Fibroblast of lung (primary cell): ENCODE measurements at places on chromosomes 2 and 18. TPM values are rescaled to one million over a fixed set of nuclear protein-coding genes. Genes with fewer than 3 reads are reported as not detected.

Gene GPR75
- total RNA-seq = 0.77 and 1.8 TPM in 2 replicates

Gene CBLN2
- total RNA-seq = not detected in 2 replicates

DNA sequence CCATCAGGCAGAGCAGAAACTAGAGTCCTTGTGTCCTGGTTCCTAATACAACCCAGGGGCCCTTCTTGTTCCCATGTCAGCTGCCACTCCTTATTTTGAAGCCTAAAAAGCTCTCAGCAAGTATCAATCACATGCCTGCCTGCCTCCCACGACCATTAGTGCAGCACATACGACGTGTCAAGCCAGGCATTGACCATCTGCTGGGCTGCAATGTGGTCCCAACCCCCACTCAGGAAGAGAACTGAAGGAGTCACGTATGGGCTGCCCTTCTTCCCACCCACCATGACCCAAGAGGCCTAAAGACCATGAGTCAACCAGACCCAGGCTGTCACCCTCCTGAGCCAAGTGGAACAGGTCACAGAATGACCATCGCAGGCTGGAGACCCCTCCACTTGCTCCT is 98.8 kb downstream of the KLHL29 start:
- H3K27ac ChIP-seq = no peak overlapping the region
- H3K4me3 ChIP-seq = no peak overlapping the region
- H3K36me3 ChIP-seq = no peaks in the 10 kb centered on the region
- H3K27me3 ChIP-seq = no peaks in the 10 kb centered on the region

DNA sequence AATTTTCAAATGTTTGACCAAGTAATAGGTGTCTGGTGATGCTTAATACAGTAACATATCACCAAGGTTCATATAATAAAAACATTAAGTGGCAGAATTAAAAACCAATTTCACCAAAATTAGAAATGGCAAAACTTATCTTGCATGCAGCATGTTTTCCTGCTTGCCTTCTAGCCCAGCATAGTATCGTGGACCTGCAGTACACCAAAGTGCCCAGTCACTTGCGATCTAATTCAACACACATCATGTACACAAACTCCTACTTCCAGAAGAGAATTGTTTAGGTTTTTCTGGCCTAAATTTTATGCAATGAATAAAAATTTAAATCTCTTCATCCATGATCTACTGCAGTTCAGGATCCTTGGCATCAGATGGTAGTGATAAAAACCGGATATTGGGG is 28.9 kb downstream of the LPIN2 start:
- H3K4me1 ChIP-seq = peaks cover 44% of the 10 kb centered on the region
- no peaks in the 10 kb centered on the region for H3K36me3 ChIP-seq
- no peak overlapping the region for H3K4me3 ChIP-seq
- H3K27ac ChIP-seq = no peak overlapping the region
- no peaks in the 10 kb centered on the region for H3K27me3 ChIP-seq
- DNase-seq = no peak

DNA sequence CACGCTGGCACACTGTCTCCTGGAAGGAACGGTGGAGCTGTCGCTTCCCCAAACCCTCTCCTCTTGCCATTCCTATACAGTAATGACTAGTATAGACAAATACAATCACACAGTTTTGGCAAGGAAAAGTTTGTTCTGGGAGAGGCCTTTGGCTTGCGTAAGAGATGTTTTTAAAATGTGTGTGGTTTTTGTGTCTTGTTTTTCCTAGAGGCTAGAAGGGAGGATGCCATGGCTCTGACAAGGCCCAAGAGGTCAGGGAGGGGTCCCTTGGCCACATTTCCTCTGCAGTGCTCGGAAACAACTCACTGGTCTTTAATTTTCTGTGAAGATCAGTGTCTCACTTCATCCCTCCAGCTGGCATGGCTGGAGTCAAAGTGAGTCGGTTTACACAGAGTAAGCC is 195.9 kb downstream of the SH3RF3 start:
- peaks cover 42% of the 10 kb centered on the region for H3K4me1 ChIP-seq
- H3K36me3 ChIP-seq = no peaks in the 10 kb centered on the region
- DNase-seq = peak; percentile 97

DNA sequence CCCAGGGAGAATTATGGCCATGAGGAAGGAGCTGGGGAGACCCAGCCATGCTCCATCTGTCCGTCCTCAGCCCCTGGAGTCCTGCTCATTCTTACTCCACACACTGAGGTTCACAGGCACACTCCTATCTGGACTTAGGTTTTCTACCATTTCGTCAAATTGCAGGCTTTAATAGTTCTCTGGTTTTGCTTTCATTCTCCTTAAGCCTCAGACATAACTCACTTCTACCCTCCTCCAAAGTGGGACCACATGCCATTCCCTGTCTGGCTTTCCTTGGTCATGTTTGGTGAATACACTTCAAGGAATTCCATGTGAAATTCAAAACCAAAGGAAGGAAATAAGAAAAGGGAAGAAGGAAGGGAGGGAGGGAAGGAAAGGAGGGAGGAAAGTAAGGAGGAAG is 115.7 kb downstream of the CMPK2 start:
- H3K27me3 ChIP-seq = no peaks in the 10 kb centered on the region
- no peak overlapping the region for H3K27ac ChIP-seq

GRCh38 chr2:231866450-231866849 is 59.7 kb downstream of the NPPC start:
- no peaks in the 10 kb centered on the region for H3K27me3 ChIP-seq
- H3K36me3 ChIP-seq = no peaks in the 10 kb centered on the region
- H3K4me1 ChIP-seq = no peaks in the 10 kb centered on the region
- DNase-seq = no peak
- H3K27ac ChIP-seq = no peak overlapping the region

- no peaks in the 10 kb centered on the region for H3K27me3 ChIP-seq
- H3K27ac ChIP-seq = no peak overlapping the region
- H3K4me3 ChIP-seq = no peak overlapping the region
- DNase-seq = no peak
- H3K4me1 ChIP-seq = no peaks in the 10 kb centered on the region
Observed at GRCh38 chr2:24943427-24944053, 23.5 kb upstream of the ADCY3 start.

- no peaks in the 10 kb centered on the region for H3K36me3 ChIP-seq
- peaks cover 3% of the 10 kb centered on the region for H3K4me1 ChIP-seq
- no peak for DNase-seq
- no peaks in the 10 kb centered on the region for H3K27me3 ChIP-seq
Observed at GRCh38 chr2:168642873-168643272, 159.6 kb upstream of the NOSTRIN start.

- H3K27ac ChIP-seq = no peak overlapping the region
- no peak overlapping the region for H3K4me3 ChIP-seq
- H3K27me3 ChIP-seq = peaks cover 2% of the 10 kb centered on the region
Observed at GRCh38 chr2:225636558-225636957, 237.0 kb downstream of the NYAP2 start.

- H3K27ac ChIP-seq = no peak overlapping the region
- peaks cover 7% of the 10 kb centered on the region for H3K36me3 ChIP-seq
- DNase-seq = no peak
- peaks cover 29% of the 10 kb centered on the region for H3K4me1 ChIP-seq
Observed at GRCh38 chr2:85769236-85769982, 15.6 kb downstream of the ATOH8 start.

- peak overlapping the region; percentile 21 for H3K27ac ChIP-seq
- H3K4me1 ChIP-seq = peaks cover 25% of the 10 kb centered on the region
- H3K4me3 ChIP-seq = no peak overlapping the region
- H3K36me3 ChIP-seq = no peaks in the 10 kb centered on the region
- no peak for DNase-seq
Observed at GRCh38 chr2:190860985-190861680, 19.5 kb upstream of the GLS start.
